ENCODE measurements at places on chromosomes 3 and 15. TPM values are rescaled to one million over a fixed set of nuclear protein-coding genes. Genes with fewer than 3 reads are reported as not detected.

Gene CEP19
- total RNA-seq: 2.4 TPM

Gene ACTC1
- total RNA-seq: not detected

DNA sequence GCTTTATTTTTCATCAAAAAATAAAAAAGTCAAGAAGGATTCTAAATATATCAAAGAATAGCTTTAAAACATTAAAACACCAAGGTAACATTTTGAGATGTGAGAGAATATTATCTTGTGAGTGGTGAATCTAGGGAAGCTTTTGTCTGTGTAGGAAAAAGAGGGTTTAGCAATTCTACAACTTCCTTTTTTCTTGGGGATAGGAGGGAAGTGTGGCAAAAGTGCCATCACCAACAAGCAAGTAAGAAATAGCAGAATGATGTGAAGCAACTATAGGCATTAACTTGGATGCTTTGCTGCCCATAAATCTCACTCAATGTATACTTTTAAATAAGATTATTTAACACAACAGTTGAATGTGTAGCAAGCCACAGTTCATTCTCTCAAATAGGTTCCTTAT, 57.8 kb upstream of the SUCLG2 start:
- DNase-seq: no peak

DNA sequence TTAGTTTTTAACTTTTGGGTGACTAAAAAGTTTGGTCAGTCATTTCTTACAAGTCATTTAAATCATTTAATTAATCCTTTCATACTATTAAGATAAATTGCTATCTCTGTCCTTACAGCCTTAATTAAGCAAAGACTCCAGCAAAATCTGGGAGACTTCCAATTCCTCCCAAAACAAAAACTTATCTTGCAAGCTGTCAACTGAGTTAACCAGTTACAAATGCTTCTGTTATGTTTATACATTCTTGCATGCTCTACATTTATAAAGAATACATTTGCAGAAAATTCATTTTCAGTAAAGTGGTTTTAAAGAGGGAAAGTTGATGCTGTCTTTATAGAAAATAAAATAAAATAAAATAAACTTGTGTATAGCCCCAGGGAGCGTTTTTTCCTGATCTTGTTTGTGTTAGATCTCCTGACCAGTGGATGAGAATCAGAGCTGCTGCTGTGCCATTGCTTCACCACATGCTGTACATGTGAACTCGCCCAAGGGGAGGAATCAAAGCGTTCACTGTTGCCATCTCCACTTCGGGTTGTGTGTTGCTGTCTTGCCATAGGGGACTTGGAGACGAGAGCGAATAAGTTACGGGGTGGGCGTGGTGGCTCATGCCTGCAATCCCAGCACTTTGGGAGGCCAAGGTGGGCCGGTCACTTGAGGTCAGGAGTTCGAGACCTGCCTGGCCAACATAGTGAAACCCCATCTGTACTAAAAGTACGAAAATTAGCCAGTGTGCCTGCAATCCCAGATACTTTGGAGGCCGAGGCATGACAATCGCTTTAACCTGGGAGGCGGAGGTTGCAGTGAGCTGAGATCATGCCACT, 5.5 kb downstream of the CCR4 start:
- no peak for DNase-seq

GRCh38 chr3:50373146-50374051, 14.1 kb upstream of the TMEM115 start:
- DNase-seq: no peak

GRCh38 chr3:64888840-64889392, 201.1 kb upstream of the ADAMTS9 start:
- no peak for DNase-seq

GRCh38 chr3:55235416-55235815, 251.7 kb downstream of the WNT5A start:
- DNase-seq: no peak

- no peak for DNase-seq
These were observed 48.0 kb upstream of the TPRG1 start for GRCh38 chr3:189123595-189124387.

DNA sequence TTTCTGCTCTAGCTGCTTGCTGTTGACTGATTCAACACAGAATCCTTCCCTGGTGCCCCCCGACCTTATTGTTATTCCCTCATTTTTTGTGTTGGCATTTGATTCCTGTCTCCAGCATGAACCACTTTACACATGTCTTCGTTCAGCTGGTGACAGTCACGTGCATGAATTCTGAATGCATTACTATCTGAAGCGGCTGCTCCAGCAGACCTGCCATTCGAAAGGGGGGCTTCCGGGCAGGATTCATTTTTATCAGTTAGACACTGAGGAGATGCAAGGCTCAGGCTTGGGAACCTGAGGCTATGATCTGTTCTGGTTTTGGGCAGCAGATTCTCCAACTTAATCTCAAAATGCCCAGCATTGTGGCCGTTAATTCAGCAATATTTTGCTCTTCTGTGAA, 336.2 kb downstream of the EPHB1 start:
- DNase-seq: no peak

DNA sequence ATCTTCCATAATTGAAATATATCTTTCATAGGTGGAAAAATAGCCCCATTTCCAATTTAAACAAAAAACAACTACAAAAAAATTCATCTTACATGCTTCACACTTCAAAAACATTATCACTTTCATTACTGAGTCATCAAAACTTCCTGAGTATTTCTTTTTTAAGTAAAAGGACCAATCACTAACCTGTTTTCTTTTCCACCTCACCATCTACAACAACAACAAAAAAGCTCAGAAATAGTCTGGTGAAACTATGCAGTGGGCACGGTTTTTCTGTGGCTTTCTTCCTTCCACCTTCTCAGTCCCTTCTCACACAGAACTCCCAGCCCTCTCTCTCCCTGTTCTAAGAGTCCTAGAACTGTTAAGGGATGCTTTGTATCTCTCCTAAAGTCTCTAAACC, 20.3 kb upstream of the TNIK start:
- DNase-seq: no peak

- no peak for DNase-seq
These were observed 14.0 kb upstream of the PCCB start for GRCh38 chr3:136236109-136236508.

DNA sequence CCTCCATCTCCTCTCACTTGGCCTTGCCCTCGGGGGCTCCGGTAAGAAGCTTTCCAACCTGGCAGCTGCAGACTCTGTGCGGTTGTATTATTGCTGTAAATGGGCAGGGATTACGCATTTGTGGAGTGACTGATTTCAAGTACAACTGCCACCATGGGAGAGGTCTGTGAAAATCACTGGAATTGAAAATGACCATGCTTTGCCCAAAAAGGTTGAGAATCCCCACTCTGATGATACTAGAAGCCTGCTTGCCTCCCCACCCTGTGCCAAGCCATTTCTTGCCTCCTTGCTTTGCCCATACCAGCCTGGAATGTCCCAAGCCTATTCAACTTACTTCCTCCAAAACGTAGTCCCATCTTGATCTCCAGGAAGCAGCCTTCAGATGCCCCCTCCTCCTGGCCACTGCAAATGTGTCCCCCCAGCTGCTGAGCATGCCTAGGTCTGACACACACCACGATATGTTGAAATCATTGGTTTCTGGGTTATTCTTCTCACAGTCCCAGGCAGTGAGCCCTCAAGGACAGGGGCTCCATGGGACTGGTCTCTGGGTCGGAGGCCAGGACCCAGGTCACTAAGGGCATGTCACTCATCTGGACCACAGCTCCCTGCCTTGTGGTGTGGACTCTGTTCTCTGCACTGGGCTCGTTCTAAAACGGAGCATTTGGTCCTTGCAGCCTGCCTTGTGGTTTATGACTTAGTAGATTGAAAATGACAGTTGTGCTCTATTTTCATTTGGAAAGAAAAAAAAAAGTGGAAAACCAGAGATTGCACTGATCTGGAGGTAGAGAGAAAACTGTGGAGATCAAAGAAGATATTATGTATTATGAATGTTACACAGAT, 42.9 kb downstream of the SMAD3 start:
- DNase-seq: no peak

- no peak for DNase-seq
These were observed 5.5 kb upstream of the VGLL3 start for GRCh38 chr3:86996261-86996955.

All from foreskin keratinocyte (primary cell).